ENCODE measurements at places on chromosomes 2 and 18.

DNA sequence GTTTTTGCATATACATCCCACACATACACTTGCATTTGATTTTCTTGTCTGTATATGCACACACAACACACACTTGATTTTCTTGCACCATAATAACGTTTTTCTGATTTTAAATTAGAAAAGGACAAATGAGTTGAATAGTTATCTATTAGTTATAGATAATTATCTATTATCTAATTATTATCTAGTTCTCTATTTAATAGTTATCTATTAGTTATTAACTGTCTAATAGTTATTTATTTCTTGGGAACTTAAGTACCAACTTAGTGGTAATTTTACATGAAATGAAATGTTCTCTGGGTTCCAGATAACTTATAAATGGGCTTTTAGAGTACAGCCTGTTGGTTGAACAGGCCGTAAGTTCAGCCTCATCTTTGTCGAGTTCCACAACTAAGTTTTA, 23.0 kb downstream of the INPP4A start:
- DNase-seq, result no peak

GRCh38 chr18:79910563-79911343, 40.7 kb downstream of the SLC66A2 start:
- DNase-seq, result no peak

GRCh38 chr2:70203086-70203485, 12.3 kb upstream of the C2orf42 start:
- no peak for DNase-seq

DNA sequence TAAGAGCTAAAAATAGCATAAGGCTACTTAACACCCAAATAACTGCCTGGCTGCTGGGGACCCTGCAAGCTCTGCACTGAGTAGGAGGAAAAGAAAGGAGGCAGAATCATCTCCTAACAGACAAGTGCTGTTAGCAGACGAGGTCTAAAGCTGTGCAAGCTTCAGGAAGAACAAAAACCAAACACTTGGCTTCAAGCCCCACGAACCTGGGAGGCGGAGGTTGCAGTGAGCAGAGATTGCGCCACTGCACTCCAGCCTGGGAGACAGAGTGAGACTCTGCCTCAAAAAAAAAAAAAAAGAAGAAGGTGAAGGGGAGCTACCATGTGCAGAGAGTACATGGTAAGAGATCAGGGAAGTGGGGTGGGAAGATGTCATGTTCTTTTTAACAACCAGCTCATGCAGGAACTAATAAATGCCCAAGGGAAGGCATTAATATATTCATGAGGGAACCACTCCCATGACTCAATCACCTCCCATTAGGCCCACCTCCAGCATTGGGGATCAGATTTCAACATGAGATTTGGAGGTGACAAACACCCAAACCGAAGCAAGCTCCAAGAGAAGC, 28.8 kb upstream of the INO80C start:
- DNase-seq, result no peak

DNA sequence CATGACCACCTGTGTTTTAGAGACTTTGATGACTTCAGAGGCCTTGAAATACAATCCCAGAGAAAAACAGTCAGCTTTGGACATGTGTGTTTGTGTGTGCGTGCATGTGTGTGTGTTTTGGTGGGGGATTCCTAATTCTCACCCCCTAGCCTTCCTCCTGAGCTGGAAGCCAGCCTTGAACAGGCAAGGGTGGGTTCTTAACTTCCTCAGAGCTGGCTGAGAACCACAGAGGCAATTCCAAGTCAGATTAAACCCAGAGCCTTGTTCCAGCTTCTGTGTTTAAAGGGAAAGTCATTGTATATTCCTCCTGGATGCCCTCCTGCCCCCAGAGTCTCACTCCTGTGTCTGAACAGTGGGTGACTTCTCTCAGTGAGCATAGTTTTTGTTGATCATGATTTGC, 45.2 kb upstream of the MGAT4A start:
- no peak for DNase-seq

GRCh38 chr18:1394966-1395365, 490.3 kb downstream of the ADCYAP1 start:
- no peak for DNase-seq

GRCh38 chr2:28552045-28552823, 56.4 kb downstream of the PLB1 start:
- DNase-seq, result no peak
